ENCODE measurements at places on chromosomes 1 and 21.

DNA sequence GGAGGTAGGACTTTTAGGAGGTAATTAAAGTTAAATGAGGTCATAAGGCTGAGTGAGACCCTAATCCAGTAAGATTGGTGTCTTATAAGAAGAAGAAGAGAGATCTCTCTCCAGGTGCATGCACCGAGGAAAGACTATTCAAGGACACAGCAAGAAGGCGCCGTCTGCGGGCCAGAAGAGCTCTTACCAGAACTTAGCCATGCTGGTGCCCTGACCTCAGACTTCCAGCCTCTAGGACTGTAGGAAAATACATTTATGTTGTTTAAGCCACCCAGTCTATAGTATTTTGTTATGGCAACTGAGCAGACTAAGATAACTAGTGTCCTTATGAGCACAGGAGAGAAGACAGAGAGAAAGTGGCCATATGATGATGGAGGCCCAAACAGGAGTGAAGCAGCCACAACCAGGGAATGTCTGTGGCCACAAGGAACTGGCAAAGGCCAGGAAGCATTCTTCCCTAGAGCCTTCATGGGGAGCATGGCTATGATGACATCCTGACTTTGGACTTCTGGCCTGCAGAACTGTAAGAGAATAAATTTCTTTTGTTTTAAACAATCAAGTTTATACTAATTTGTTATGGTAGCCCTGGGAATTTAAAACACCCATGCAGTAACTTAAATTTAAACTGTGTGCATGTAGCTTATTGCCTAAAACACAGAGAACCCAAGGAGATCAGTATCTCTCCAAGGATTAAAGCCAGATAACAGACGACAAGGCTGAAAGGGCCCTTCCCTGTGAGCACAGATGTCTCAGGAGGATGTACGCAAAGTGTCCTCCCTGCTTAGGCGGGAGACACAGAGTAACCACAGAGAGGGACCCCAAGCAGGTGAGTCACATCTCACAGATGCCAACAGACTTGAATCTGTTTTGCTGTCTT, 9.9 kb upstream of the CD58 start:
- peak; percentile 9 for DNase-seq

GRCh38 chr1:16014509-16015482, 3.0 kb downstream of the HSPB7 start:
- DNase-seq: no peak

GRCh38 chr1:174534789-174535188, 87.0 kb downstream of the GPR52 start:
- peak; percentile 3 for DNase-seq

- no peak for DNase-seq
These were observed 14.3 kb upstream of the LBR start for GRCh38 chr1:225442123-225442505.

GRCh38 chr1:107952989-107953388, 12.0 kb downstream of the VAV3 start:
- DNase-seq: no peak
